IPS-NIHi11 (cell line): ENCODE measurements at places on chromosomes 3 and 15.

DNA sequence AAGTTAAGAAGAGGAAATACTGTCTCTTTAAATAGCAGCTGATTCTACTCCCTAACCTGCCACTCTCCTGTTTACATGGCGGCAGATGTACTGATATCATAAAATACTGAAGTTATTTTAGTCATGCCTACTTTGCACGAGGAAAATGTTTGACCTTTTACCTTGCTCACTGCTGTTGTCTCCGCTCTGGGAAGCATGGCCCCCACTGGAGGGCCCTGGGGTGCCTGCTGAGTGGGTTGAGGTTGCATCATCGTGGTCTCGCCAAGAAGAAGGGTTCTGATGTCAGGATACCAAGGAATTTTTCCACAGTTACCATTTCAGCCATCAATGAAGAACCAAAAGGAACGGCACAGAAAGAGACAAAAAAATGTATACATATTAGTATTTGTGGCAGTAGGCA, 16.7 kb downstream of the MEIS2 start:
- no peak for DNase-seq

GRCh38 chr3:190361791-190362190, 26.2 kb upstream of the CLDN16 start:
- DNase-seq, result no peak

GRCh38 chr3:133384331-133385027, 15.4 kb upstream of the BFSP2 start:
- DNase-seq, result peak; percentile 81

DNA sequence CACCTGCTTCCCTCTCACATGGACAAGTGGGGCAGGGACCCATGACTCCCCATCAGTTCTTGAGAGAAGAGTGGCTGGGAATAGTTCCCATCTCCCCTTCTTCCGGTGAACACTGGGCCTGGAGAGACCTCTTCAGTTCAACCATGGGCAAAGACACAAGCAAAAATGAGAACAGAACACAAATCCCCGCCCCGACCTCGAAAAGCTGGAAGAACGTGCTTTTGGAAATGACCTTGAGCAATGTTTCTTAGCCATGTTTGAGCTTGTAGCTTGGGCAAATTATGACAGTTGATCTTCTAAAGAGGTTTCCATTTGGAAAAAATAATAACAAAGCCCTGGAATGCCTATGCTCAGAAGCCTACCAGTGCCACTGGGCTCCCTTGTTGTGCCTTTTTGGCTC, 59.0 kb downstream of the FAM174B start:
- DNase-seq, result no peak

DNA sequence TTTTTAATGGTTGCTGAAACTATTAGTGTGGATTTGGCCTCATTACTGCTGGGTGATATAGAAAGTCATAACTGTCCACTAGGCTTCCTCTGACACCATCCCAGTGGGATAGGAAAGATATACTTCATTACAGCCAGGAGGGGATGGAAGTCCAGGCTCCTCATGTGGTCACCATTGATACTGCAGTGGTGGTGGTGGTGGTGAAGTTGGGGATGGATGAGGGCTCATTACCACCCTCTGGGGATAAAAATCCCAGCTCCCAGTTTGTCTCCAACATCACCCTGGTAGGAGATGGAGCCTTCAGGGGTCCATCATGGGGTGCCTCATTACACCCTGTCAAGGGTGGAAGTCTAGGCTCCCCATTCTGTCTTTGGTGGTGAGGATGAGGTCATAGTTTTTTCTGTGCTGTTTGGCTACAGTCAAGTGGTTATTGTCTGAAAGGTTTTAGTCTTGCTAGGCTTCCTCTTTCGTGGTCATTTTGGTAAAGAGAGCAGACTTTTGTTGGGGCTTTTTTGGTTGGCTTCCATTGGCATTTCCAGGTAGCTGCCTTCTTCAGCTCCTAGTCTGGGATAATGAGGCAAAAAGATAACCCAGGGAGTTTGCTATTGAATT, 30.1 kb upstream of the FILIP1L start:
- DNase-seq, result no peak
